ENCODE measurements at places on chromosomes 13 and 19.

- no peak for DNase-seq
Observed at GRCh38 chr19:32387701-32388392, 17.7 kb upstream of the DPY19L3 start.

DNA sequence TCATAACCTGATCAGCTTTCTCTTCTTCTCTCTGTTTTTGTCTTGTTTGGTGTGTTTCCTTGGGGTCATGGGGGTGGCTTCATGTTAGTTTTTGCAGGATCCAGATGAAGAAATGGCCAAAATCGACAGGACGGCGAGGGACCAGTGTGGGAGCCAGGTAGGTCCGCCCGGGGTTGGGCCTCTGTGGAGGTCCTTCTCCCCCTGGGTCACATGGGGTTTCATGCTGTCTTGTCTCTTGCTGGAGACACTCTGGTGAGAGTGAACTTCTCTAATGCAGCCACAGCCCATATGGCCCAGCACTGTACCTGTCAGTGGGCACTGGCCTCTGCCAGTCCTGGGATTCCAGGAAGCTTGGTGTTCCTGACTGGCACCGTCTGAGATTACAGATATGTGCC, 1.1 kb downstream of the CCNE1 start:
- no peak for DNase-seq

DNA sequence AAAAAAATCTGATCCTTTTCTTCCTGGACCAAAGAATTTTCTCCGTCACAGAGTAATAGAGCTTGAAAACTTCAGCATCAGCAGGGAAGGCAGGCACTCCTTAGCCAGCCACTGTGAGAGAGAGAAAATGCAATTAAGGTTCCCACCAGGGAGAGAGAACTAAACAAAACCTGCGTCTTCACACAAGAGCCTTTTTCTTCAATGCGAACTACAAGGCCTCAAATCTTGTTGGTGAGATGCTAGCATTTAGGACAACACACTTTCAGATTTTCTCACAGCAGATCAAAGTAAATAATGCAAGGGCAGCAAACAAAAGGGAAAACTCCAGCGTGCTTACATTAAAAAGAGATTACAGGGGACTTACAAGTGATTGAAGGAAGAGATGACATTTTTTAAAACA, 80.1 kb downstream of the DACH1 start:
- no peak for DNase-seq

- DNase-seq: no peak
Observed at GRCh38 chr19:47187797-47188196, 43.2 kb downstream of the BBC3 start.

DNA sequence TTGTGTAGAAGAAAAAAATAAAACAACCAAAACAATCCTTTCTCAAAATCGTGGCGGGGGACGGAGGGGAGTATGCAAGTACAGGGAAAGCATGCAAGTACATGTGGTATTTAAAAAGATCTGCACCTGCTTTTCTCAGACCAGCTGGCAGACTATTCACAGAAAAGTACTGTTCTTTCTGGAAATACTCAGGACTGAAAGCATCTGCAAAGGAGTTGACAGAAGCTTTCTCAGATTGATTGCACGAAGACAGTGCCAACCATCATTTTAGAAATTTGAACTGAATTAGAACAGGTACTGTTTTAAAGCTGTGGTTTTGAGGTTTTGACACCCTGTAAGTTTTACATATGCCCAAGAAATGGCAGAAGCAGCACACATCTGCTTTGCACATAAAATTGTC, 19.8 kb upstream of the PCDH8 start:
- no peak for DNase-seq

- no peak for DNase-seq
Observed at GRCh38 chr19:46283771-46284170, 13.1 kb upstream of the HIF3A start.

GRCh38 chr13:51231456-51231855, 9.3 kb downstream of the FAM124A start:
- DNase-seq: no peak

- DNase-seq: peak; percentile 70
Observed at GRCh38 chr19:39351537-39352064, 9.4 kb downstream of the SAMD4B start.

GRCh38 chr13:95025116-95025515, 276.1 kb downstream of the ABCC4 start:
- DNase-seq: no peak
